Tongue (tissue), 3 donors: ENCODE measurements at places on chromosomes 1 and 21.

- DNase-seq = peak; percentile 23
These were observed 23.3 kb downstream of the CYP2J2 start for GRCh38 chr1:59903141-59903754.

DNA sequence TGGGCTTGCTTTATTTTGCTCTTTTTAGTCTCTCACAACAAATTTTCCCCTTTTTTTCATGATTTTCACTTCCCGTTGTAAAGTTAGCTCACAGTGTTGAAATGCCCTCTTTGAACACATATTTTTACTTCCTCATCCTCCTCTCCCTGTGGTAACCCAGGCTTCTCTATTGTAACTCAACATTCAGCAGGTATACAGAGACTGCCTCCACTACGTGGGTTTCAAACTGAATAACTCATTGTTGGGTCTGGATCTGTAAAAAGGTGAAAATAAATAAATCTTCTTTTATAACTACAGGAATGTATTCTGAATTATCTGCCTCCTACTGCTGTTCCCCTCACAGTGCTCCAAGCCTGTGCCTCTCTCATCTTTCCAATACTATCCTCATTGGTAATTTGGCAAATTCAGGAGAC lies 166.4 kb downstream of the RUNX1 start:
- no peak for DNase-seq

DNA sequence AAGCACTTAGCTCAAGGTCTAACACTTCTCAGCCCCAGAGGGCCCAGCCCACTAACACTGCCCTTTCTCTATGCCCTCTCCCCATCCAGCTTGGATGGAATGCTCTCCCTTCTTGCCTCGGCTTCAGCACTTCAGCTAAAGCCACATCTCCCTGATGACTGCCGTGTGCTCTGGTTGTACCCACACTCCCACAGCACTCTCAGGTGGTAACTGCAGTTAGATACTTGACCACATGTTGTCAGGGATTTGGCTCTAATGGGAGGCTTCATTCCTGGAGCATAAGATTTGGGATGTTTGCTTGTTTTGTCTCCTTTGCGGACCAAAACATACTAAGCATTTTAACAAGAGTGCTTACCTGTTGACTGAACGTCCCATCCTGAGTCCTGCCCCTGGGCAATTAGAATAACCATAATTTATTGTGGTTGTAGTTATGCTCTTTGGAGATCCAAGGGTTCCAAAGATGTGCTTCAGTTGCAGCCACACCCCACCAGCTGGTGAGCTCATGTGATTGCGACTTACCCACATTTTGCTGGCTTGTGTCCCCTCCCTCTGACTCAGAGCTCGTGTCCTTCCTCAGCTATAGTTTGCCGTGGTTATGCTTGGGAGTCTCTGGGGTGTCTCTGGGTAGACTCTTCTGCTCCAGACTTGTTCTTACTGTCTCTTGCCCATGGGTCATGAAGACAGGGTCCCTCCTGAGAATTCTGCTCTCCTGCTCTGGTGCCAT lies 7.7 kb upstream of the SLC26A9 start:
- no peak for DNase-seq

DNA sequence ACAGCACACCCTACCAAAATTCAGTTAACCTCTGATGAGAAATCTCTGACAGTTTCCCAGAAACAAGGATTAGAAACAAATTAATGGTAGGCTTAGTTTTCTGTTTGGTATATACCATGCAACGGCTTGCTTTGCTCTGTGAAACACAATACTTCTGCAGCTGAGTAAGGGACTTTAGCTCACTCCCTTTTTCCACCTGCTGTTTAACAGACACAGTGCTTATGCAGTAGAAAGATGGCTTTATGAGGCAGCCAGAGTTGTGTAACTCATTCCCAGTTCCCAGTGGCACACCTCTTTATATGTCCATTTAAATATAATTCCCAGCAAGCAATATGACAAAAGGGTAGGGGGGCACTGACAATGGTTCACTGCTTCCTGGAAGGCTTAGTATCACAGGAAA lies 124.0 kb downstream of the PIGK start:
- DNase-seq = peak; percentile 80

DNA sequence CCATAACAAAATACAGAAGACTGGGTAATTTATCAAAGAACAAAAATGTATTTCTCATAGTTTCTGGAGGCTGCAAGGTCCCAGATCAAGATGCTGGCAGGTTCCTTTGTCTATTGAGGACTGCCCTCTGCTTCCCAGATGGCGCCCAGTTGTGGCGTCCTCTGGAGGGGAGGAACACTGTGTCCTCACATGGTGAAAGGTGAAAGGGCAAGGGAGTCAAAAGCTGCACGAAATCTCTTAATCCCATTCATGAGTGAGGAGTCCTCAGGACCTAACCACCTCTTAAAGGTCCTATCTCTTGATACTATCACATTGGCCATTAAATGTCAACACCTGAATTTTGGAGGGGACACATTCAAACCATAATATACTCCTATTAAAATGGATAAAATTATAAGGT lies 79.3 kb upstream of the IRF2BP2 start:
- DNase-seq = no peak

DNA sequence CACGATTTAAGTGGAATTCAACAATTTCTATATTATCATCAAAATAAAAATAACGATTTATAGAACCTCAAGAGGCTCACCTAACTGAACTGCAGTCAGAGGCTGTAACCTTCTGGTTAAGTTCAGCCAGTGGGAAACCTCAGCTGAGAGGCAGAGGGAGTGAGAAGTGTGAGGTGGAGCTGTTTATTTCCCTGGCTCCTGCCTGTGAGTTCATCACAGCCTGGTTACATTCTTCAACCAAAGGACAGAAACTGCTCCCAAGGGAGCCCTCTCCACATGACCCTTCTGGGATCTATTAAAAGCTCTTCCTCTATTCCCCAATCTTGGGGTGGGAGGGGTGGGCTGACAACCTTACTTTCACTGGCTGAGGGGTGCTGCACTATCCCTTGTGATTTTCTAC lies 22.2 kb downstream of the DYNLT5 start:
- no peak for DNase-seq

- no peak for DNase-seq
These were observed 9.4 kb upstream of the PIK3C2B start for GRCh38 chr1:204503913-204504519.

- DNase-seq = no peak
These were observed 44.3 kb downstream of the CDC14A start for GRCh38 chr1:100396651-100397050.

DNA sequence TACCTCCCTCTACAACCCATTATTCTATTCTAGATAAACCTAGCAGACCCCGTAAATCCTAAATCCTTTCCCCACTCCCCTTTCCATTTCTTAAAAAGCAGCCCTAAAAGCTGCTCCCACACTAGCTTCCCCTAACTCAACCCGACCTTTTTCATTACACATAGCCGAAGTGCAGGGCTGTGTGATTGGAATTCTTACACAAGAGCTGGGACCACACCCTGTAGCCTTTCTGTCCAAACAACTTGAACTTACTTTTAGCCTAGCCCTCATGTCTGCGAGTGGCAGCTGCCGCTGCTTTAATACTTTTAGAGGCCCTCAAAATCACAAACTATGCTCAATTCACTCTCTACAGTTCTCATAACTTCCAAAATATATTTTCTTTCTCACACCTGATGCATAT lies 19.6 kb upstream of the PDPN start:
- no peak for DNase-seq

DNA sequence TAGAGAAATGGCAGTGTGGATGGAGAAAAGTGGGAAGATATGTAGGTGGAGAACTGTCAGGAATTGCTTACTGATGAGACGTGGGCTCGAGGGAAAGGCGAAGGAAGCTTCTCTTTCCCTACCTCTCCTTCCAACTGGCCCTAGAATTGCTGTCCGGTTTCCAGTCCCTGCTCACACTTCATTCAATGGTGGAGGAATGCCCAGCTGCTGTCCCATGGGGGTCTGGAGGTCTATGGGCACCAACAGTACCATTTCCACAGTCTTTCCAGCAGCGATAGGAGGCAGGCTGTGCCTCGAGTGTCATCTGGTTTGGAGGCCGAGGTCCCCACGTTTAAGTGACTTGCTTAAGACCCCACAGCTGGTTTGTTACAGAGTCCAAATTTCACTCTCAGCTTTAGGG lies 31.5 kb upstream of the CD1D start:
- DNase-seq = no peak

DNA sequence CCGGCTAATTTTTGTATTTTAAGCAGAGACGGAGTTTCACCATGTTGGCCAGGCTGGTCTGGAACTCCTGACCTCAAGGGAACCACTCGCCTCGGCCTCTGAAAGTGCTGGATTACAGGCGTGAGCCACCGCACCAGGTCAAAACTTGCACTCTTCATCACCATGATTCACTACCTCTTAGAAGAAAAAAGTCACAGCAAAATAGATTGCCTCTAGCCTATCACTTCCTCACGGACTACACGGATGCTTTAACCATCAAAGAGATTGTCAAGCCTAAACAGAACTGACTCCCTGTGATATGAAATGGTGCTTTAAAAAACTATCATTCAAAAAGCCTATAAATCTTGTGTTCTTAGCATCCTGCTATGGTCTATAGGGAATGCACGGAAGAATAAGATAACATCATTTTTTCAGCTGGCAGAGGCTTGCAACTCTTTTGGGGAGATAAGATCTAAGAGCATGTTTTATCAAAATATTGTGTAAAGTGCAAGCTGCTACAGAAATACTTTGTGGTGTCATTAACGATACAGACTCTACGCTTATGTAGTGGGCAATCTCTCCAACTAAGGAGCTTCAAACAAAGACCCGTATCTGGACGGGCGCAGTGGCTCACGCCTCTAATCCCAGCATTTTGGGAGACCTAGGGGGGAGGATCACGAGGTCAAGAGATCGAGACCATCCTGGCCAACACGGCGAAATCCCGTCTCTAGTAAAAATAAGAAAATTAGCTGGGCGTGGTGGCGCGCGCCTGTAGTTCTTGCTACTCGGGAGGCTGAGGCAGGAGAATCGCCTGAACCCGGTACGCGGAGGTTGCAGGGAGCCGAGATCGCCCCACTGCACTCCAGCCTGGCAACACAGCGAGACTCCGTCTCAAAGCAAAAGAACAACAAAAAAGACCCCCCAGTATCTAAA lies 966 bp downstream of the TFB2M start:
- DNase-seq = no peak

DNA sequence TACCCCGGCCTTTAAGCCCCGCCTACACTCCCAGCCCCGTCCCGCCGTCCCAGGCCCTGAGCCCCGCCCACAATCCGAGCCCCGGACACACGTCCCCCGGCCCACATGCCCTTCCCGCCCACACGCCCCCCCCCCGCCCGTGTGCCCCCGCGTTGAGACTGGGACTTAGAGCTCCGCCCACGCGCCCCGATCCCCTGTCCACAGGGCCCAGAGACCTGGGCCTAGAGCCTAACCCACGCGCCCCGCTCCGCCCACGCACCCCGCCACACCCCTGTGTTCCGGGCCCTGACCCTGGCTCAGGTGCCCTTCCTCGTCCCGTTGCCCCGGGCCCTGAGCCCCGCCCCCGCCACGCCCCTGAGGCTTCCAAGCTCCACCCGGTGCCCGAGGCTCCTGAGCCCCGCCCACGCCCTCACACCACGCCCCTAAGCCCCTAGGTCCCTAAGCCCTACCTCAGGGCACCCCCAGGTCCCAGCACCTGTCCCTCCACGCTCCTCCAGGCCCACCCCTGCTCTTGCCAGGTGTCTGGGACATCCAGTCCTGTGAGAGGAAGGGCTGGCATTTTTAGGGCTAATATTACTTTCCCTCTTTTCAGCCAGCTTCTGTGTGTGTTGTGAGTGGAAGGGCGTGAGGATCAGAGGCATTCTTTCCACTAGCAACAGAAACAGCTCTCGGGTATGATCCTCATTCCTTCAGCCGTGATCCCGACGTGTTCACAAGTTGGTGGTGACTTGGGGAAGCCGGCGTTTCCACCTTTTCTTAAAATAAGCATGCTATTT lies 552 bp upstream of the GPR157 start:
- peak; percentile 72 for DNase-seq

GRCh38 chr1:77281491-77282186 lies at the start of gene AK5:
Gene AK5, plus strand, starts transcription at chr1:77282019. Its CDS starts 295 bp downstream, at chr1:77282314.
- peak; percentile 71 for DNase-seq

- peak; percentile 70 for DNase-seq
These were observed 3.8 kb downstream of the ZNF672 start for GRCh38 chr1:248841702-248842395.

DNA sequence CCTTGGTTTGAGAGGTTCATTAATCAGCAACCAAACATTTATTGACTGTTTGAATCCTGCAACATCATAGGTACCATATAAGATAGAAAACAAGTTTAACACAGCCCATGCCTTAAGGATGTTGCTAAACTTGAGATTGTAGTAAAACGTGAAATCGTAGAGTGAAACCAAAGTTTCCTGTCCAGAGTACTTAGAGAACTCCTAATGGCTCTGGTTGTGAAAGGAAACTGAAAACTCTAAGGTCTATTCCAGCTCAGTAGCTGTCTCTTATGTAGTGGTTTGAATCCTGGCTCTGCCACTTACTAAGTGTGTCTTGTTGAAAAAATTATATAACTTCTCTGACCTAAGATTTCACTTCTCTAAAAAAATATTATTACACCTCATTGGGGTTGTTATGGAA lies 310.9 kb downstream of the NTNG1 start:
- no peak for DNase-seq

GRCh38 chr1:241443561-241443960 lies 76.0 kb downstream of the FH start:
- no peak for DNase-seq

DNA sequence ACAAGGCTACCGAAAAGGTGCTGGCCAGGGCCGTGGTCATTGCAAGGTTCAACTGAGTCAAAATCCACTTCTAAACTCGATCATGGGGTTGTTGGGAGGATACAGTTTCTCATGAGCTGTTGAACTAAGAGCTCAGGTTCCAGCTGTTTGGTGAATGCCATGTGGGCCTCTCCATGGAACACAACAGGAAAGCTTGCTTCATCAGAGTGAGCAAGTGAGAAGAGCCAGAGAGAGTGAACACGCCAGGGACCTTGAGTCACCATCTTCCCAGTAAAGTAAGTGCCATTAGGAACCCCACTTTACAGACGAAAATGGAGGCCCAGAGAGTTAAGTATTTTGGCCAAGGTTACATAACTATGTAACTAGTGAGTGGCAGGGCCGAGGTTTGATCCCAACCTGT lies 475.1 kb upstream of the VAMP3 start:
- DNase-seq = no peak

- DNase-seq = no peak
These were observed 740 bp downstream of the ZNF691 start for GRCh38 chr1:42847111-42847595.

DNA sequence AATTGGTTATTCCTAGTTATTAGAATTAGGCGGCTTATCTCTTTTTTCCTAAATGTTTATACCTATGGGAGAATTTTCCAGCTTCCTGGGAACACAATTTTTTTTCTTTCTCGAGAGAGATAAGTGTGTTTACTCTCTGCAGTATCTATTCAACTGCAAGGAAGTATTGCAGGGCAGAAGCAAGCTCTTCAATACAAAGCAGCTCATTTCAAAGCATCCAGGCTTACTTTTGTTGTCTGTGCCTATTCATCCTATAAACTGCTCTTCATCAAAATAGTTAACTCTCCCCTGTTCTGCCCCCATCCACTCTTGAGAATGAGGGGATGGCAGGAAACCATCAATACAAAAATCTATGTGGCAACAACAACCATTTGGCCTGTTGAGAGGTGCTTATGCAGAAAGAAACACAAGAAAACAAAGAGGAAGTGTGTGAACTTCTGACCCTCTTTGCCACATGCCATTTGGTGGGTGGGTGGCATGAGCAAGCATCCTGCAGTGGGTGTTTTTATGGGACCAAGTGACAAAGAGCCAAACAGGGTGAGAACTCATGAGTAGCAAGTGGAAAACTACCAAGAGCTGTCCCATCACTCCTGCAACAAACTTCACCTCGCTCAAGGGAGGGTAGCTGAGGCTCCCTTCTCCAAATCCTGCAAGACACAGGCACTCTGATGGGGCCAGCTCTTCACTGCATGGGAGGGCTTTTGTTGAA lies 50.6 kb upstream of the MRPS6 start:
- peak; percentile 8 for DNase-seq

GRCh38 chr1:7101187-7101586 lies 315.9 kb downstream of the CAMTA1 start:
- no peak for DNase-seq
